Stimulated activated CD4-positive, alpha-beta T cell treated with anti-CD3 and anti-CD28 coated beads, Interleukin-2, amount 100 ng/mL, for 24 hours (primary cell): ENCODE measurements at places on chromosomes 11 and 22.

DNA sequence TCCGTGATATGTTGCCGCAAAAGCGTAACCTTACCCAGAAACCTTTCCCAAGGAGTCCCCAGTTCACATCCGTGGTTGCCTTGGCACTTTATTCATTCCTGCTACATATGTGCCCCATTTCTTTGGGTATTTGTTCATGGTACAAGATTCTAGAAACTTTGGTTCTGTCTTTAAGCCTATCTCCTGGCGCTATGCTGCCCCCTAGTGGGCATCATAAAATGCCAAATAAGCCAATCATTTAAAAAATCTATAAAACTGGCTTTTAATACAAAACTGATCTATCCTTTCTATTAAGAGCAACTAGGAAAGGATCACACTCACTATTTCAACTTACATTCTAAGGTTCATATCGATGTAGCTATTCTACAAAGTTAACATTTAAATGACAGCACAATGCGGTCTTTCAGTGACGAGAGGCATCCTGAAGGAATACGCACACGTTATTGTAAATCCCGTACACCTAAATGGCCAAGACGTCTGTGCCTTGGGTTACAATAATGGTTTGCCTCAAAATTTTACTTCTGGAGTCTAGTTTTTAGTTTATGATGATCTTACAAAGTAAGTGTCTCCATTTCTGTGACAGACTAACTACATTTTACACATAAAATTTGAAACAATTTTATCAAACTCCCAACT lies 16.2 kb downstream of the PIWIL3 start:
- DNase-seq: peak; percentile 68

- DNase-seq: no peak
These were observed 106.2 kb upstream of the TBCEL start for GRCh38 chr11:120917559-120918239.

- no peak for DNase-seq
These were observed 117.7 kb upstream of the SORL1-AS1 start for GRCh38 chr11:121570453-121570852.

DNA sequence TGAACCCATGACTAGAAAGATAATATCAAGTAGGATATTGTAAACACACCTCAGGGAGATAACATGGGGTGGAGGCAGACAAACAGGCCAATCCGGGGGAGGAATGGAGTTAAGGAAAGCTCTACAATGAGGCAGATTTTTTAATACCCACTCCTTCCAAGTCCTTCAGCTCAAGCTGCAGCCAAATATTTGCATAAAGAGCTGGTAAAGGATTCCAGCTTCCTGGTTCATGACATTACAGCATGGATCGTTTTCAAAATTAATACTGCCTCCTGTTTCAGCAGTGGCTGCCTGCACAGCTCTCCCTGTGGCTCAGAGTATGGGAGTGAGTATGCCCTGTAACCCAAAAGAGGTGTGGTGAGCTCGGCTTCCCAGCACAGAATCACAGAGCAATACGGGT lies 5.1 kb downstream of the POU2AF3 start:
- DNase-seq: no peak

DNA sequence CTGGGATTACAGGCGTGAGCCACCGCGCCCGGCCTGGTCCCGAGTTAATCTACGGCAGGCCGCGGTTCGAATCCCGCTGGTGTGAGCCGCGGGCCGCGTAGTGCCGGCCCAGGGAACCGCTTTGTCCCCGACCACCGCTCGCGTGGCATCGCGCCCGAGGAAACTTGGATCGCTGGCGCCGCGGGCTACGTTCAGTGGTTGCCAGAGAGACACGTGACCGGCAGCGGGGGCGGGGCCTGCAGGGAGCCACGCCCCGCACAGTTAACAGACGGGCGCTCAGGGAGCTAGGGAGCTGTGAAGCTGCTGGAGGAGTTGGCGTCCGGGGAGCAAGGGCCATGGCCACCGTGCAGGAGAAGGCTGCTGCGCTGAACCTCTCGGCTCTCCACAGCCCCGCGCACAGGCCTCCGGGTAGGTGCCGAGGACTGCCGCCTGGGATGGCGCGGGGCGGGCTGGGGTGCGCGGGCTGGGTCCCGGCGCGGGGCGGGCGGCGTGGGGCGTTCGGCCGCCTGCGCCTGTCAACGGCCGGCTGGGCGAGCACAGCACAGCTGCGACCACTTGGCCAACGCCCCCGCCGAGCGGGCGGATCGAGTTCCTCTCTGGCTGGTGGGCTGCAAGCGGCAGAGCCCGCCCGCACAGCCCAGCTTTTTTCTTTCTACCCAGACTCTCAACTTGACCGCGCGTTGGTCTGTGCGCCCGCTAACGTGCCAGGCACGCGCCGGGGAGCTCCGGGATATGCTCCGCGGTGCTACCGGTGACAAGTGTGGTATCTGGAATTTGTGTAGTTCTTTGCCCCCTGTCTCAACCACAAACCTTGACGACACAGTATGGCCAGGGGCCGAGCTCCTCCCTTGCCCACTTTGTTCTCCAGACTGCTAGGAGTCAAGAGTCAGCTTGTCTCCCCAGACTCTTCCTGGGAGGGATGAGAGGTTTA lies at the start of gene DEPDC7:
TSS of gene DEPDC7 (plus strand) at position 258 of the 931 bp plus-strand sequence. CDS start at position 336, 78 bp downstream.
- peak; percentile 79 for DNase-seq

GRCh38 chr11:34313099-34313517 lies 44.7 kb downstream of the ABTB2 start:
- DNase-seq: no peak

DNA sequence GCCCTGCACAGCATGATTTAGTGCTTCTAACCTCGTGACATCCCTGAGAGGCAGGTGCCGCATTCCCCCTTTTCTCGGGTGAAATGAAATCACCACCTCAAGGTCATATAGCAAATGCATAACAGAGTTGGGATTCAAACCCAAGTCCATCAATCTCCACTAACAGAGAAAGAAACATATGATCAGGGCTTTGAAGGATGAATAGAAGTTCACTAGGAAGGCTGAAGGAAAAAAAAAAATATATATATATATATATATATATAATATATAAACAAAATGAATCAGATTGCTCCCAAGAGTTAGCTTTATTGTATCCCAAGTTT lies 12.1 kb upstream of the ARHGEF17 start:
- DNase-seq: no peak

DNA sequence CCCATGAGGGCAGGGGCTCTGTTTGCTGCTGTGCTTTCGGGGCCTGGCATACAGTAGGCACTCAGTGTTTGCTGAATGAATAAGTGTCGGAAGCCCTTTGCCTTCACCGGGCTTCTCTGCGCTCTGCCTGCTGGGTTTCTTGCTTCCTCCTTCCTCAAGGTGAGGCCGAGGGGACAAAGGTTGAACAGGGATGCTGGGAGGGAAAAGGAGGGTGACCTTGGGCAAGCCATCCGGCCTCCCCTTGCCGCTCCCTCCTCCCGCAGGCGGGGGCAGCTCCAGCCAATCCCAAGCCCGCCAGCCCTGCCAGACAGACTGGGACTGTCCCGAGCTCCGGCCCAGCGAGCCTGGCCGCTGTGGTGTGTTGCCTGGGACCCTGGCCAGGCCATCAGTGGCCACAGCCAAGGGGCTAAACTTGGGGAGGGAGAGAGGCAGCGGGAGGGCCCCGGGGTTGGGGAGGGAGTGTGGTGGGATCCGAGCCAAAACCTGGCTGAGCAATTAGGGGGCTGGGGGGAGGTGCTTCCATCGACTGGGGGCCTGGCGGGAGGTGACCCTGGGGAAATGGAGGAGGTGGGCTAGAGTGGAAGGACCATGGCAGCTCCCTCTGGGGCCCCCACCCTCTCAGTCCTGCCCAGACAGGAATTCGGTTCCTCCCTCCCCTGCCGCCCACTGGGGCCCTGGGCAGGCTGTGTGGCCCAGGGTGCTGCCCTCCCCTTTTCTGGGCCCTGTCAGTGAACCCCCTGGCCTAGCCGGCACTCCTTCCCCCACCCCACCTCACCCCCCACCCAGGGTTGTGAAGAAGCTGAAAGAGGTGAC lies 3.4 kb upstream of the RCOR2 start:
- DNase-seq: no peak

GRCh38 chr11:92916299-92916698 lies 53.2 kb upstream of the MTNR1B start:
- DNase-seq: no peak

GRCh38 chr22:34946339-34946985 lies 119.5 kb upstream of the ISX start:
- no peak for DNase-seq

DNA sequence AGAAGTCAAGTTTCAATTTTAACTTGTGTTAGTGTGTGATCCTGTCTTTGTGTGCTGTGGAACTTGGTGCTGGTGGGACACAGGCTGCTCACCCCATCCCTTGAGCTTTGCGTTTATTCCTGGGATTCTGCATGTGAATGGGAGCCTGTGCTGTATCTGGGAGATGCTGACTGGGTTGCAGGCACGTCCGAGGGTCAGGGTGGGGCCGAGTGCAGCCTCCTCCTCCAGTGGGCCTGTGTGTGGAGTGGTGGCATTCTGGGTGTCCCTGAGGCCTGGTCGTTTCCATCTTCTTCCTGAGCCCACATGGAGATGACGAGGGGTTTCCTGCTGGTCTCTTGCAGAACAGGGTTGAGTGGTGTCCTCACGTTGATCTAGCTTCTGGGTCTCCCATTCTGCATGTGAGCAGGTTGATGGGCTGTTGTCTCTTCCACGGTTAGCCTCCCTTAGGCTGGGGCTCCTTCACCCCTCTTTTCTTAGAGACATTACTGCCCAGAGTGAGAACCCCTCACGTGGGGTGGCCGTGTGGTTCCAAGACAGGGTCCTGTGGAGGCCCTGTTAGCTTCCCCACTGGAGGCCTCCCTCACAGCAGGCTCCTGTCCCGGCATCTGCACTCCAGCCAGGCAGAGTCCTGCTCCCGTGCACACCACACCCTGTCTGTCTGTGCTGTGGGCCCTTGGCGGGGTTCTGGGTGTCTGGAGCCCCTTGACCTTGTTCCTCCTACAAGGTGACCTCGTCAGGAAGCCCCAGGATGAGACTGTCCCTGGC lies 4.9 kb downstream of the PTDSS2 start:
- DNase-seq: no peak

DNA sequence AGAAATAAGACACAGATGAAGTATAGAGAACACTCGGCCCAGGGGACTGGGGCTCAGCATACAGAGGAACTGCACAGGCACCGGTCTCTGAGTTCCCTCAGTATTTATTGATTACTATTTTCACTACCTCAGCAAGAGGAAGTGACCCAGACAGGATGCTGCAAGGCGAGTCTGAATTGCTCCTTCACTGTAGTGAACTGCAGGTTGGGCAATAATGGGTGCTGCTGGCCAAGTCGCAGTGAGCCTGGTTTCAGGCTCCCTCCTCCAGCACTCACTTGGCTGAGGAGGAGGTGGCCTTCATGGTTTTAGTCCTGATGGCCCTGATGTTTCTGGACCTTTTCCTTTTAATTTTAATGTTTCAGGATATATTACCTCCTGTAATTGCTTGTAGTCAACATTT lies 10.4 kb downstream of the OR52K2 start:
- no peak for DNase-seq

DNA sequence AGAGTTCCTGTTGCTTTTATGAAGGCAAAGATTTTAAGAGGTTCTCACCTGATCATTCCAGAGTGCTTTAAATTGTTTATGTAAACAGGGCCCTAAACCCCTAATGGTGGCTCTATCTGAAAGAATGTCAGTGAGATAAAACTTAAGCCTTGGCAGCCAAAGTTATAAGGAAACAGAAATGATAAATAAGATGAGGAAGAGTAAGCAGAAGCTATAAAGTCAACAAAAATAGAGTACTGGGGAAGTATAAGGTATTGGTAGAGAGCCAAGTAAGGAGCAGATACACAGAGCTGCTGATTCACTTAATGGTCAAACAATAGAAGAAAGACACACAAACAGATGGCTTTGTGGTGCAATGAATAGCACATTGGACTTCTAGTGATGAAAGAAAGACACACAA lies 37.9 kb downstream of the TMPRSS5 start:
- DNase-seq: no peak

- DNase-seq: no peak
These were observed 90.9 kb upstream of the TP53I11 start for GRCh38 chr11:45041596-45041995.

DNA sequence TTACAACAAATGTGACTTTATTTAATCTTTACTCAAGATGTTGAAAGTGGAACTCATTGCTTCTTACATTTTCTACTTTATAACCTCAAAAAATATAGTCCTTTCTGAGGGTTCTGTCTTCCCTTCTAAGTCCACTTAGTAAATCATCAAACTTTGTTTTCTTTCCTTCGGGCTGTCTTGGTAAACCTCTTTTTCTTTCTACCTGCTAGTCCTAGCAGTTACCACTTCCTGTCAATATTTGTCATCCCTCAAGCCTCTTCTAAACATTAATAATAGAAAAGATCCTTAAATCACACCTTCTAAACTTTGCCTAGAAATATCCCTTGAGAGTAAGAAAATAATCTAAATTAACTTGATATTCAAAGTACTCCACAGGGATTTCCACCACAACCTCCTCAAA lies 580.4 kb downstream of the CNTN5 start:
- DNase-seq: no peak

- DNase-seq: no peak
These were observed 56.8 kb downstream of the RPL27A start for GRCh38 chr11:8739309-8739793.

GRCh38 chr11:74265256-74265655 lies 46.2 kb downstream of the P4HA3 start:
- no peak for DNase-seq

DNA sequence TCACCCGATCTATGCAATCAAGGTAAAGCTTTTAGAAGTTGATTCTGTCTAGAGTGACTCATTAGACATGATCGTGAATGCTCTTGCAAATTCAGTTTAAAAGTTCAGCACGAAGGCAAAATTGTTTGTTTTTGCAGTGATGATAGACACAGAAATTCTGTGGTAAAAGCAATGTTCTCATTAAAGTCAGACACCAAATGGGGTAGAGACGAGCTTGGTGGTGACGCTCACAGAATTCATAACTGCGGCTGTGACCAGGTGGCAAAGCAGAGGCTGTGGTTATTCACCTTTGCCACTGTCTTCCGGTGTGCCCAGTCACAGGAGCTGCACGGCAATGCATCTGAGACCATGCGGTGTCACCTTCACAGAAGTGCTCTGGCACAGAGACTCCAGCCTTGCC lies 83.4 kb downstream of the WNT7B start:
- DNase-seq: no peak

DNA sequence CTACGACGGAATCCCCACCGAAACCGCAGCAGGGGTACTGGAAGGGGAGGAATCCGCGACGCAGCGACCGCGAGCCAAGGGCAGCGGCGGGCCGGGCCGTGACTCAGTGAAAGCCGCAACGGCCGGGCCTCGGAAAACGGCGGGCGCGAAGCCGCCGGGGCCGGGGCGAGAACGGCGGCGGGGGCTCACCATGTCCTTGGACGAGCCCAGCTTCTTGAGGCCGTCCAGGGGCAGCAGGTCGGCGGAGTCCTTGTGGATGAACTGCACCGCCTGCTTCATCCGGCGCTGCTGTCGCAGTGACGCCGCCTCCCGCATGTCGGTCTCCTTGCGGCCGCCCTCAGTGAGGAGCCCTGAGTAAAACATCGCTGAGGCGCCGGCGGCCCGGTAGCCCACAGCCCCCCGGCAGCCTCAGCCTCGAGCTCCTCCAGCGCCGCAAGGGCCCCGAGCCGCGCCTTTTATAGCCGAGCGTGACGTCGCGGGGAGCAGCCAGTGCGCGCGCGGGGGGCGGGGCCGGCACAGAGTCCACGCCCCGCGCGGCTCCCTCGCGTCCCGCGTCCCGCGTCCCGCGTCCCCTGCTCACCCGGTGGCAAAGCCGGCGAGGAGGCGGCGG lies at the start of gene NRIP3:
TSS of gene NRIP3 (minus strand) at position 429 of the 610 bp plus-strand sequence. CDS start at position 363, 66 bp downstream.
- DNase-seq: peak; percentile 72
